ENCODE measurements at places on chromosomes 4 and X. TPM values are rescaled to one million over a fixed set of nuclear protein-coding genes. Genes with fewer than 3 reads are reported as not detected.

- no peak overlapping the region for H3K27ac ChIP-seq
- H3K4me3 ChIP-seq: no peak overlapping the region
- no peaks in the 10 kb centered on the region for H3K4me1 ChIP-seq
- no peaks in the 10 kb centered on the region for H3K36me3 ChIP-seq
Observed at GRCh38 chrX:107154787-107155620, 36.4 kb upstream of the RBM41 start.

GRCh38 chrX:112760697-112761096, 79.9 kb downstream of the AMOT start:
- H3K27me3 ChIP-seq: no peaks in the 10 kb centered on the region
- H3K4me1 ChIP-seq: no peaks in the 10 kb centered on the region
- H3K27ac ChIP-seq: no peak overlapping the region

STS gene
- total RNA-seq: 6.1 TPM

GRCh38 chrX:69093960-69094871, 71.0 kb downstream of the PJA1 start:
- H3K27me3 ChIP-seq: no peaks in the 10 kb centered on the region
- H3K27ac ChIP-seq: no peak overlapping the region
- no peaks in the 10 kb centered on the region for H3K4me1 ChIP-seq

DNA sequence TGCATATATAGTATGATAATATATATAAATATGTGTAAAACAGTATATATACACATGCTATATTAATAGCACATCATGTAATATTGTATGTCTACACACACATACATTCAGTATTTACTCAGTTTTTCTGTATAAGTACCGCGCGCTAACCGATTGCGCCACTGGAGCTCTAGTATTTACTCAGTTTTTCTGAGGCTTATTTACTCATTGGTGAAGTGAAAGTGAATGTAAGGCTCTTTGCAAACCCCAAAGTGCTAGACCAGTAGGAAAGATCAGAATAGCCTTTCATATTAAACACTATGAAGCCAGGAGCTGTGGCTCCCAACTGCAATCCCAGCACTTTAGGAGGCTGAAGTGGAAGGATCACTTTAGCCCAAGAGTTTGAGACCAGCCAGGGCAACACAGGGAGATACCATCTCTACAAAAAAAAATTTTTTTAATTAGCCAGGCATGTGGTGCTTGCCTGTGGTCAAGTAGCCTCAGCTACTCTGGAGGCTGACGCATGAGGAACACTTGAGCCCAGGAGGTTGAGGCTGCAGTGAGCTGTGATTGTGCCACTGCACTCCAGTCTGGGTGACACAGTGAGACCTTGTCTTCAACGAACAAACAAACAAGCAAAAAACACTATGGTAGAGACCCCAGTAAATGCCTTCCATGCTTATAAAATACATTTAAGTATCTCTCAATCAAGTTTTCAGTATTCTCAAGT, 125.8 kb downstream of the KIT start:
- H3K36me3 ChIP-seq: no peaks in the 10 kb centered on the region
- peak overlapping the region; percentile 60 for H3K27ac ChIP-seq
- H3K27me3 ChIP-seq: no peaks in the 10 kb centered on the region
- no peak overlapping the region for H3K4me3 ChIP-seq

DNA sequence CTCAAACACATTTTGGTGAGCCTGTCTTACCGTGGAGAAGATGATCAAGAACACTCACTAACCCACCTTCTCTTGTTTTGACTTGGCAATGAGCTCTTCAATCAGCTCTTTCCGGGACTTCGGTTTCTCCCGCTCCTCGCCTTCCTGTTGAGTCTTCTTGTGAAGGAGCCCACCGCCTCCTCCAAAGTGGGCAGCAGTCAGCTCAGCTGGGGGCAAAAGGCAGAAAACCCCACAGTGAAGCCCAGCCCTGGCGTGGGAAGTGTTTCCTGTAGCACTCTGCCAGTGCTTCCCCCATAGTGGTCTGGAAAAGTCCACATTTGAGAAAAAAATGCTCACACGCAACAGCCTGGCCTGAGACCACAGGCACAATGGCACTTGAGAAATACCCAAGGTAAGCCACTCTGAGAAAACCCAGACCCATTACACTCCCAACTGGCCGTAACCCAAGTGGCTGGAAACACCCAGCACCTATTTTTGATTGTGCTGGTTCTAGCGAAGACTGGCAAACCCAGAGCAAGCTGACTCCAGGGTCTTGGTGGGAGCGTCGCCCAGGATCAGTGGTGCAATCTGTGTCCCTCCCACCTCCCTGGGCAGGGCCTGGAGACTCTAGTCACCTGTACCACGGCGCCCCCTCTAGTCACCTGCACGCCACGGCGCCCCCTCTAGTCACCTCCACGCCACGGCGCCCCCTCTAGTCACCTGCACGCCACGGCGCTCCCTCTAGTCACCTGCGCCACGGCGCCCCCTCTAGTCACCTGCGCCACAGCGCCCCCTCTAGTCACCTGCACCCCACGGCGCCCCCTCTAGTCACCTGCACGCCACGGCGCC, 8.6 kb downstream of the NOP14 start:
- H3K4me3 ChIP-seq: no peak overlapping the region
- H3K27ac ChIP-seq: peak overlapping the region; percentile 68
- H3K36me3 ChIP-seq: peaks cover 55% of the 10 kb centered on the region
- peaks cover 7% of the 10 kb centered on the region for H3K4me1 ChIP-seq
- DNase-seq: peak; percentile 77

CXorf58 gene
- total RNA-seq: not detected

DNA sequence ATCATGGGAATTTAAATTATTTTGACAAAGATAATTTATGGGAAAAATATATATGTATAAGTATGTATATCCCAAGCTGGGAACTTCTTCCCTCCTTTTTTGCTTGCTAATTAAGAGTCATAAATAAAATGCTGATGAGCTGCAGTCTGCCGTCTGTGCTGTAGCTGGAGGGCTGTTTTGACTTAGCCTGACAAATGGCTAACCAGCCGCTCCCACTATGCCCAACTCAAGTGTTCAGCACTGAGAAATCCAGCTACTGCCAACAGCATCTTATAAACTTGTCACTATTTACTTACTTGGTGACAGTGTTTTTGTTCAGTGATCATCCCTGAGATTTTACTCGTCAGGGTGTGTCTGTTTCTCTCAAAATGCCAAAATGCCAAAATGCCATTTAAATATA, 171.2 kb upstream of the PGRMC2 start:
- no peak overlapping the region for H3K4me3 ChIP-seq
- no peak overlapping the region for H3K27ac ChIP-seq
- peaks cover 7% of the 10 kb centered on the region for H3K4me1 ChIP-seq
- no peaks in the 10 kb centered on the region for H3K36me3 ChIP-seq
- no peaks in the 10 kb centered on the region for H3K27me3 ChIP-seq

DNA sequence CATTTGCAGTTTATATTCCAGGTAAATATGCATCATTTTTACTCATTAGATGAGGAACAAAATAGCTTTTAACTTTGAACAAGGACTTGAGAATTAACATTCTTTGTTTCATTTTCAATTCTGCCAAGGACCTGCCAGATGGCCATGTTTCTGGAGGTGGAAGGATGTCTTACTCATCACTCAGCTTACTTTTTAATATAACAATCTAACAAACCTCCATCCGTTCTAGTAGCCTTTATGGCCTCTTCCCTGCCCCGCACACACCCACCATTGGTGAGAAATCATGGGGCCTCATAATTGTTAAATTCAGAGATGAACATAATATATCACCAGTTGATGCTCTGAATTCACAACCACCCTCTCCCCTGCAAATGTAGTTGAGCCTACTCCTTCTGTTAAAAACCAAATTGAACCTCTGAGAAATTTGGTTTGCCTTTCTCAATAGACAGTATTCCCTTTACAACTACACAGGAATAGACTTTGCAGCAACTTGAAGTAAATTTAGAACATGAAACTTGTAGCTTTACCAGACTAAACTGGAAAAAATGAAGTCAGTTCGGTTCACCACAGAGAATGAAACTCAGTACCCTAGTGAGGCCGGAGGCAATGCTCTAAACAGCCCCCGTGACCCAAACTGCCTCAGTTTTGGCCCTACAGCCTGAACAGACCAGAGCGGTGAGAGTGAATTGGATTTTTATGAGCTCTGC, 50.1 kb upstream of the ACSL4 start:
- no peak for DNase-seq
- no peaks in the 10 kb centered on the region for H3K4me1 ChIP-seq
- no peaks in the 10 kb centered on the region for H3K36me3 ChIP-seq
- H3K27ac ChIP-seq: no peak overlapping the region
- H3K27me3 ChIP-seq: no peaks in the 10 kb centered on the region

DNA sequence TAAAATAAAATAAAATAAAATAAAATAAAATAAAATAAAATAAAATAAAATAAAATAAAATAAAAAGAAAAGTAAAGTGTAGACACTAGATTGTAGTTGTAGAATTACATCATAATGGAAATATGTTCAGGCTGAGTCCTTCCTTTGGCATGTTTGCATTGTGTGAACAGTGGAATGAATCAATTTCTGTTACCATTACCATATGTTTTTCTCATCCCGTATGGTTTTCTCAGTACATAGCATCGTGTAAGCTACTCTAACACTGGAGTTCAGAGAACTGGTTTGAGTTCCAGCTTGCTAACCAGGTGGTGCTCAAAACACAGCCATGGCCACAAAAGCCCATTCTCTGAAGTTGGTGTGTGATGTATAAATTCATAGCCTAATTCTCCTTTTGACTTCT, 45.9 kb downstream of the USP11 start:
- no peak for DNase-seq
- no peaks in the 10 kb centered on the region for H3K36me3 ChIP-seq
- no peak overlapping the region for H3K4me3 ChIP-seq
- H3K27me3 ChIP-seq: peaks cover 3% of the 10 kb centered on the region
- H3K27ac ChIP-seq: no peak overlapping the region

INTU gene
- total RNA-seq: 11.4 TPM

GPR50 gene
- not detected for total RNA-seq

DNA sequence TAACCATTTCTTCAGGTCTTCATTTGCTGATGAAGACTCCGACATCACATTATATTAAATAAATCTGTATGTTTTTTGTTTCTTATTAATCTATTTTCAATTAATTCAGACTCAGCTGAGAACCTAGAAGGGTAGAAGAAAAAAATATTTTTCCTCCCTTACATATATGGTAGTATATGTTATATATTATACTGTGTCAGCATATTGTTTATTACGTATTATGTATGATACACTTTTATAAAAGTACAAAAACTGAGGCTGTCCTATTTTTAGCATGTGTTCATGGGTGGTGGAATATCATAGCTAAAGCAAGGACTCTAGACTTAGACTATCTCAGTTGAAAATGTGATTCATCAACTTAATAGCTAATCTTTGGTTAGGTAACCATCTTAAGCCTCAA, 149.3 kb downstream of the CENPC start:
- H3K27ac ChIP-seq: no peak overlapping the region
- H3K4me3 ChIP-seq: no peak overlapping the region
- no peak for DNase-seq
- no peaks in the 10 kb centered on the region for H3K4me1 ChIP-seq
- no peaks in the 10 kb centered on the region for H3K36me3 ChIP-seq

DNA sequence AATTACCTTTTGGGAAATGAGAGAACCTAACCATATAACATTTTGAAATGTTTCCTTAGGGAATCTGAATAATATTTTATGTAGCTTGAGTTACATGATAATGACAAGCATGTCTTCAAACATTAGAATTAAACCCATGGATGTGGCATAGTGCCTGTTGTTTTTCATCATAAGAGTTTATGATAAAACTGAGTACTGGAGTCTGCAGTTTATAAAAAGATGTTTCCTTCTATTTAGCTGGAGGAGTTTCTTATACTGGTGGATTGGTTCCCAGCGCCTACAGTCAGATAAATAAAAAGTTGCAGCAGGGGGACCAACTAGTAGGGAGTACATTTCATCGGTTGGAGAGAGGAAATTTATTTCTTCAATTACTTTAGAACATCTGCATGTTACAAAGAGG, 70.1 kb upstream of the PCDH18 start:
- H3K27me3 ChIP-seq: no peaks in the 10 kb centered on the region
- no peak overlapping the region for H3K4me3 ChIP-seq
- no peak overlapping the region for H3K27ac ChIP-seq
- no peaks in the 10 kb centered on the region for H3K4me1 ChIP-seq

GASK1B gene
- 16.7 TPM for total RNA-seq

RBM46 gene
- 0.27 TPM for total RNA-seq

GSX2 gene
- not detected for total RNA-seq

GRCh38 chr4:34220601-34221000, 2023.7 kb downstream of the ARAP2 start:
- H3K27me3 ChIP-seq: no peaks in the 10 kb centered on the region
- no peak overlapping the region for H3K27ac ChIP-seq
- H3K4me3 ChIP-seq: no peak overlapping the region
- DNase-seq: no peak

- DNase-seq: no peak
- H3K4me1 ChIP-seq: no peaks in the 10 kb centered on the region
- no peaks in the 10 kb centered on the region for H3K27me3 ChIP-seq
- no peaks in the 10 kb centered on the region for H3K36me3 ChIP-seq
- no peak overlapping the region for H3K27ac ChIP-seq
Observed at GRCh38 chrX:136823175-136823574, 42.4 kb upstream of the ARHGEF6 start.

MAGEC2 gene
- not detected for total RNA-seq

DNA sequence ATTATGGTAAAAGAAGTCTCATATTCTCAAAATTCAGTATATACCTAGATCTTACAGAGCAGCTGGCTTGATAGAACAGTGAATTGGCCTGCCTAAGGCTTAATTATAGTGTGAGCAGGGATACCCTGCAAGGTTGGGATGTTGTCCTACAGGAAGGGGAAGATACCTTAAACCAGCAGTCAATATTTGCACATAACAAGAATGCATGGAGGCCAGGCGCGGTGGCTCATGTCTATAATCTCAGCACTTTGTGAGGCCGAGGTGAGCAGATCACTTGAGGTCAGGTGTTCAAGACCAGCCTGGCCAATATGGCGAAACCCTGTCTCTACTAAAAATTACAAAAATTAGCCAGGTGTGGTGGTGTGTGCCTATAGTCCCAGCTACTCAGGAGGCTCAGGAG, 58.7 kb upstream of the ABCG2 start:
- no peaks in the 10 kb centered on the region for H3K4me1 ChIP-seq
- no peaks in the 10 kb centered on the region for H3K36me3 ChIP-seq
- no peaks in the 10 kb centered on the region for H3K27me3 ChIP-seq
- no peak overlapping the region for H3K4me3 ChIP-seq

GRCh38 chrX:15299941-15300851, 15.2 kb downstream of the ASB11 start:
- H3K4me1 ChIP-seq: no peaks in the 10 kb centered on the region
- H3K4me3 ChIP-seq: no peak overlapping the region
- no peaks in the 10 kb centered on the region for H3K27me3 ChIP-seq

- no peak overlapping the region for H3K4me3 ChIP-seq
- no peaks in the 10 kb centered on the region for H3K4me1 ChIP-seq
- no peaks in the 10 kb centered on the region for H3K36me3 ChIP-seq
- H3K27me3 ChIP-seq: no peaks in the 10 kb centered on the region
Observed at GRCh38 chr4:111797455-111798163, 347.6 kb upstream of the FAM241A start.

All from thyroid gland (tissue), 4 donors.